ENCODE measurements at places on chromosomes 2 and 18.
A peak's percentile ranks its signal among the peaks of the same experiment; 100 is the strongest.

DNA sequence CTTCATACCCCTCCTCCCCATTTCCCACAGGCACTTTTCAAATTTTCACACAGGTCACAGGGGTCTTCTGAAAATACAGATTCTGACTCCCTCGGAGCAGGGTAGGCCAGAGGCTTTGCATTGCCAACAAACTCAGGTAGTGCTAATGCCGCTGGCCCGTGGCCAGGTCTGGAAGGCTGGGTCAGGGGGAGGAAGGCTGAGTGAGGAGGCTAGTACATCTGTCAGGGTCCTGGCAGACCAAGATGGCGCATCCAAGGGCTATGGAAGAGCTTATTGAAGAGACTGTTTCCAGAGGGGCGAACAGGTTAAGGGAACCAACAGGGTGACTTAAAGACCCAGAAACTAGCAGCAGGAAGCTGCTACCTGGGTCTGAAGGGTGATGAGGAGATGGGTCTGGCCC, 336.7 kb upstream of the ID2 start:
- no peak for DNase-seq

GRCh38 chr2:85032621-85033020, 61.7 kb downstream of the KCMF1 start:
- peak; percentile 31 for DNase-seq

GRCh38 chr2:235594041-235594440, 100.2 kb downstream of the AGAP1 start:
- peak; percentile 95 for DNase-seq

- DNase-seq: peak; percentile 47
Measured at GRCh38 chr18:55522011-55522410, 66.0 kb downstream of the TCF4 start.
